KBM-7 (cell line): ENCODE measurements at places on chromosomes 13 and 19.
A peak's percentile ranks its signal among the peaks of the same experiment; 100 is the strongest.

GRCh38 chr19:30106417-30107095, 164.5 kb downstream of the URI1 start:
- no peak for DNase-seq

DNA sequence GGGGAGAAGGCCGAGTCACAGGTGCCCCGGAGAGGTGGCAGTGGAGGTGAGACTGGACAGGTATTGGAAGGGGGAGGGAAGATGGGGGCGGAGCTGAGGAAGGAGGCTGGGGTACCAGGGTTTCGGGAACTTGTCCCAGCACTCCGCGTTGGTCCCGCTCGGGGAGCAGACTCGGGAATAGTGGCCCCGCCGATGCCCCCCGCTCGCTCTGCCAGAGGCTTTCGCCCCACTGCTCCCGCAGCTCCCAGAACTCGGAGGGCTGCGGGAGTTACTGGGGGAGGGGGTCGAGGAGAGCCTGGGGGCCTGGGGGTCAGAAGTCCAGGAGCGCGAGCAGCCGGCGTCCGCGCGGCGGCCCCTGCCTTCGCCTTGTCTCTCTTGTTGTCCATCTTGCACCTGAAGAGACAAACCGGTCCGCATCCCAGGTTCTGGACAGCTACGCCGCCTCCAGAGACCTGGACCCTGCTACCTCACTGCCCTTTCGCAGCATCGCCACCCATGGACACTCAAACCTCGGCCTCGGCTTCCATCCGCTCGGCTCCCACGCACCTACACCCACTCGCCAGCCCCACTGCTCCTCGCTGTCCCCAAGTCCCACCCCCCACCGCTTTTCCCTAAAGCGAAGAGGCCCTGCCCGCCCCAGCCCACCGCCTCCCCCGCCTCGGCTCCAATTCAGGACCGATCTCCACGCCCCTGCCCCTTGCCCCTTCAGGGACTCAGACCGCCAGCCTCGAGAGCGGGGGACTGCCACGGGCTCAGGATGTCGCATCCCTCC, 700 bp downstream of the PRR36 start:
- DNase-seq = no peak

GRCh38 chr19:2561895-2562294, 86.0 kb downstream of the GADD45B start:
- peak; percentile 48 for DNase-seq

GRCh38 chr19:49327878-49328544, 3.0 kb upstream of the SLC6A16 start:
- DNase-seq = peak; percentile 49

DNA sequence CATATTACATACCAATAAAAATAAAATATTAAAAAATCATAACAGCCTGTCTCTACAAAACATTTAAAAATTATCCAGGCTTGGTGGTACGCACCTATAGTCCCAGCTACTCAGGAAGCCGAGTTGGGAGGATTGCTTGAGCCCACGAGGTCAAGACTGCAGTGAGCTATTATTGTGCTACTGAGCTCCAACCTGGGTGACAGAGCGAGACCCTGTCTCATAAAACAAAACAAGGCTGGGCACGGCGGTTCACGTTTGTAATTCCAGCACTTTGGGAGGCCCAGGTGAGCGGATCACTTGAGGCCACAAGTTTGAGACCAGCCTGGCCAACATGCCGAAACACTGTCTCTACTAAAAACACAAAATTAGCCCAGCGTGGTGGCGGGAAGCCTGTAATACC, 52.2 kb upstream of the LSM14A start:
- no peak for DNase-seq

GRCh38 chr13:46235286-46235685, 23.6 kb downstream of the LRRC63 start:
- no peak for DNase-seq

DNA sequence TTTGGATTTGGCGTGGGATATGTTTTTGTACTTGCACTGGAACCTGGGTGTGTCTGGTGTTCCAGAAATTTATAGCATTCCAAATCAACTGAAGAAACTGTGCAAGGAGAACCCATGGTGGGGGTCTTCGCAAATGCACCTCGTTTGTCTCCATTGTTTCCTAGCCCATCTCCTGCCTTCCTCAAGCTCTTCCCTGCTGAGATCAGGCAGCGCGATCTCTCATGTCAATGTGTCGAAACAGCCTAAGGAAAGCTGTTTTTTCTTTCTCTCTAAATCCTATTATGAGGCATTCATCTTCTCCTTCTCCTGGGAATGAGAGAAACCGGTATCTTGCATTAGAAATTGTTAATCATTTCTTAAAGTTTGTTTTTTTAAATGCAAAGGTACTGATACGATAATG, 131.0 kb downstream of the KLF5 start:
- DNase-seq = no peak

DNA sequence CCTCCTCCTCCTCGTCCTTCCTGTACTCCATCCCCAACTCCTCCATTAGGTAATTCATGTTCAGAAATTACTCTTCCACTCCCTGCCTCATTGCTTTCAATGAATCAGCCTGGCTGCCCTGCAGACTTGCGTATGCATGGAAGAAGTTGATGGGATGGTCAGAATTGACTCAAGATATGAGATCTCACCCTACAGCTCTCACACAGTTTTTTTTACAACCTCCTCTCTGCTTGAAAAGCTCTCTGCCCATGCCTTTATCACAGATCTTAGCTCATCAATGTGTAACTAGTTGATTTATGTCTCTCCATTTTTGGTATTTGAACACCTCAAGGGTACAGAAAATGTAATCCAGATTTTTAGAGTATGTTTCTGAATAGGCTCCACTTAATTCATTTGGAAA, 506.9 kb downstream of the TBC1D4 start:
- DNase-seq = no peak

- DNase-seq = no peak
These were observed 33.6 kb downstream of the SLC7A1 start for GRCh38 chr13:29561918-29562317.

DNA sequence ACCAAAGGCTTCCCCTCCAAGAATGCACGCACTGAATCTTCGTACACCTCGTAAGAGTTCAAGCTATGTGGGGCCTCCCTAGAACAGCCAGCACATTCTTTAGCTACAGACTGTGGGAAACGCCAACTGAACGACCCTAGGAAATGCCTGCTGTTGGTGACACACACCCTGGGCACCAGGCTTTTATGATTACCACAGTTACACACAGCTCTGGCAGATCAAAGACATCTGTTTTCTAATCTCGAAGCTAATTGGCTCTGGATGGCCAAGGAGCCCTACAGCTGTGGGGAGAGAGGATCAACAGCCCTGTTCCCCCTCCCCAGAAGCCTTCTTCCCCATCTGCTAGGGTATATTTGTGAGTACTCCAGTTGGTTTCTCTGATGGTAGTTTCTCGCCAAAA, 123.0 kb downstream of the COL4A1 start:
- DNase-seq = no peak

GRCh38 chr19:38666663-38667511, 19.4 kb downstream of the ACTN4 start:
- peak; percentile 66 for DNase-seq
